ENCODE measurements at places on chromosomes 5 and 9.
A peak's percentile ranks its signal among the peaks of the same experiment; 100 is the strongest.

DNA sequence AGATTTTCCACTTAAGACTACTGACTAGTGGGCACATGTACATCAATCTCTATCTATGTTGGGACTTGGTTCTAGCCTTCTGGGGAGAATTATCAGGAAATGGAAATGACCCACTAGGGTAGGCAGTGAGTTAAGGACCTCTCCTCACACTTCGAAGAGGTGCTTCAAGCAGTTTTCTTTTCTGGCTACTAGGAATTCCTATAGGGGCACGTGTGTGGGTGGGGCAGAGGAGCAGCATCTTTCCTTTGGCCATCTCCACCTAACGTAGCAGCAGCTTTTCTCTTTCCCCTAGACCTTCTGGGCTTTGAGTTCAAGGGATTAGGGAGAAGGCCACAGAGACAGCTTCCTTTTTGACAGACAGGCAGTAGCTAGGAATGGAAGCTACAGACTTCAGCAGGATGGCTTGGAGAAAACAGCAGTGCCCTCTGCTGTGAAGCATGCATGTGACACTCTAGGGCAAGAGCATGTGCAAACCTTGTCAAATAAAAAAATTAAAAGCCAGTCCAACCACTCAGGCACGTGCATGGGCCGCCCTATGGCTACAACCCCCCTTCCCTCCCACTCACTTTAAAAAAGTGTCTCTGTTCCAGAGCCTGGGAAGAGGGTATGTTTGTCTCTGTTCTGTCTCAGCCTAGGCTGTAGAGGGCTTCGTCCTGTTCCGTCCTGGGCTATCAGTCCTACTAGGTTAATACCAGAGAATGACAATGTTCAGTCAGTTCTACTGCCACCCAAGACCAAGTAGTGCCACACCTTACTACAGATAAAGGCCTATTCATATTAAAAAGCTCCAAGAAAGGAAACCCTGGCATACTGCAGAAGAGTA lies 8.7 kb upstream of the GFRA3 start:
- no peak for DNase-seq

- DNase-seq, result no peak
Measured at GRCh38 chr9:115786321-115786720, 367.3 kb upstream of the PAPPA start.

GRCh38 chr9:21589344-21590056 lies 107.4 kb upstream of the IFNE start:
- no peak for DNase-seq

DNA sequence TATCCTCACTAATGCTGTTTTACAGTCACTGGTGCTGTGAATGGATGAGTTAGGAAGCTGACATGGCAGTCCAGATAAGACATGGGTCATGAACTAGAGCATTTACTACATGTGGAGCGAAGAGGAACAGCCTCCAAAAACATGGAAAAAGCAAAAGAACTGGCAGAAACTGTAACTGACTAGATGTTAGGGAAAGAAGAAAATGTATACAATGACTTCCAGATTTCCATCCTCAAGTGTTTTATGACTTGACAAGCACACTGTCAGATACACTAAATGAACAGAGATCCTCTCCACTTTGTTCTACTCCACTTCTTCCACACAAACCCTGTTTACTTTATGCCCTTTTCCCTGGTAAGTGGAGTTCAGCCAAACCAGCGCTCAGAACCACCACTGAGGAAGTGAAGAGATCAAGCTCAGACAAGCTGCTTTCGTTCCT lies 11.5 kb downstream of the HMGCS1 start:
- no peak for DNase-seq

DNA sequence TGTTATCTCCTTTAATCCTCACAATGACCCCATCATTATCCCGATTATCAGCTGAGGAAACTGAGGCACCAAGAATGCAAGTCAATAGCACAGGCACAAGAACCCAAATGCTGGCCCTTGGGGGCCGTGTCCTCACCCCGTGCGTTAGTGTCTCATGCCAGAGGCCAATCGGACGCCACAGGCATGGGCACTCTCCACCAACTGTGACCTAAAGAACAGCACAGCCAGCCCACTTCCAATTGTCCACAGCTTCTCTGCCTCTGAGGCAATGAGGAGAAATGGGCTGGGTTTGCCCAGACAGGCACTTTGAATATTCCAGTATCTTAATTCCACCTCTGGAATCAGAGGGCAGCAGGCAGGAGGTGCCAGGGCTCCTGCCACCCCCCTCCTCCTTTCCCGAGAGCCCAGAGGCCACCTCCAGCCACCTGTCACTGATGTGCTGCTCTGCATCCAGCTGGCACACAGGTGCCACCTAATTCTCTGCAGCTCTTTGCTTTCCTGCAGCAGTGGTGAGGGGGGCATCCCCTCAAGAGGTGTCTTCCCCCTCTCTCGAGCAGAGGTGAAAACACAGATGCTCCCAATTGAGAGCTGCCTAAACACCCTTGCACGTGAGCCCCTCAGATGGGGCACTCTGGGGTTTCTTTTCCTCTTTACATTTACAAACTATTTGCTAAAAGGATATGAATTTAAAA lies 107.5 kb downstream of the ROR2 start:
- no peak for DNase-seq

- DNase-seq, result no peak
Measured at GRCh38 chr5:168320805-168321204, 29.4 kb downstream of the WWC1 start.

GRCh38 chr5:88656221-88656950 lies 226.6 kb downstream of the MEF2C start:
- DNase-seq, result no peak

DNA sequence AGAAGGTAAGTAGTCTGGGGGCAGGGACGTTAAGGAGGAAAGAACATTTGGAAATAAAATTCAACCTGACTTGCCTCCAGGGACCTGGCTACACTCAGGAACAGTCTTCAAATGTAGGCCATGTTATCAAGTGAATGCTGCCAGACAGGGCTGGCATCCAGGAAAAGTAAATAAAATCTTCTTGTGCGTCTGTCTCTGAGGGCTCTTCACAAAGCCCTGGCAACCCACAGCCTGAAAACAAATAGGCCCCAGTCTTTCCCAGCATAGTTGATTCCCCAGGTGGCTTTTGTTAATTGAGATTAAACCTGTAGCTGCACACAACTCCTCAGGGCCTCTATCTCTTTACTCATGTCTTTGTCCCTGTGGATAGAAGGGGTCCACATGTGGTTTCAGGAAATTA lies 55.4 kb downstream of the STK32A start:
- no peak for DNase-seq

DNA sequence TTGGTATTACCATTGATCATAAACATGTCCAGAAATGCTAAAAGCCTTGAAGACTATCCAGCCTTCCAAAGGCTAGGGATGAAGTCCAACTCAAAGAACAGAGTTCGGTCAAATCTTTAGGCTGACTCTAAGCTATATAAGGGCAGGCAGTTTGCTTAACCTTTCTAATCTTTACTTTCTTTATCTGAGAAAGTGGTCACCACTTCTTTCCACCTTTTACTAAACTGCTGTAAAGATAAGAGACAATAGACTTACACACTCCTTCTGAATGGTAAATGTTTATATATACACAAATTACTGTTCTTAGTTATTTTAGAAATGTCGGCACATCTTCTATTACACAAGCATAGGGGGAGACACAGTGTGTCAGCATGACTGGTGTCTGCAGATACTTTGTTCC lies 100.4 kb downstream of the NREP start:
- DNase-seq, result no peak

- no peak for DNase-seq
Measured at GRCh38 chr9:122777052-122777451, 11.7 kb upstream of the OR5C1 start.

DNA sequence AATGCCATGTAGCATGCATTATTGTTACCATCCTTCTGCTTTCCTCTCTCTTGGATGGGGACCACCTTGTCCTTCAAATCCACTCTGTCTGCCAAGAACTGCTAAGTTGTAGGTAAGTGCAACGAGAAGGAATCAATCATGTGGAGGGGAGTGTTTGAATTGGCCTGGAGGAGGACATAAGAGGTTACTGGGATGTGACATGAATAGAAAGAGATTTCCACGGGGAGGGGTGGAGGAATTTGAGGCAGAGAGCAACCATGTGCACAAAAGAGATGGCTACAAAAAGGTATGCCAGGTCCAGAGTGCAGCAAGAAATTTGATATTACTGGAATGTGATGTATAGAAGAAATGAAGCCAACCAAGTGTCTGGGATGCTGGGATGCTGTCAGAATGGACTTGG lies 648.9 kb upstream of the KLF4 start:
- no peak for DNase-seq

DNA sequence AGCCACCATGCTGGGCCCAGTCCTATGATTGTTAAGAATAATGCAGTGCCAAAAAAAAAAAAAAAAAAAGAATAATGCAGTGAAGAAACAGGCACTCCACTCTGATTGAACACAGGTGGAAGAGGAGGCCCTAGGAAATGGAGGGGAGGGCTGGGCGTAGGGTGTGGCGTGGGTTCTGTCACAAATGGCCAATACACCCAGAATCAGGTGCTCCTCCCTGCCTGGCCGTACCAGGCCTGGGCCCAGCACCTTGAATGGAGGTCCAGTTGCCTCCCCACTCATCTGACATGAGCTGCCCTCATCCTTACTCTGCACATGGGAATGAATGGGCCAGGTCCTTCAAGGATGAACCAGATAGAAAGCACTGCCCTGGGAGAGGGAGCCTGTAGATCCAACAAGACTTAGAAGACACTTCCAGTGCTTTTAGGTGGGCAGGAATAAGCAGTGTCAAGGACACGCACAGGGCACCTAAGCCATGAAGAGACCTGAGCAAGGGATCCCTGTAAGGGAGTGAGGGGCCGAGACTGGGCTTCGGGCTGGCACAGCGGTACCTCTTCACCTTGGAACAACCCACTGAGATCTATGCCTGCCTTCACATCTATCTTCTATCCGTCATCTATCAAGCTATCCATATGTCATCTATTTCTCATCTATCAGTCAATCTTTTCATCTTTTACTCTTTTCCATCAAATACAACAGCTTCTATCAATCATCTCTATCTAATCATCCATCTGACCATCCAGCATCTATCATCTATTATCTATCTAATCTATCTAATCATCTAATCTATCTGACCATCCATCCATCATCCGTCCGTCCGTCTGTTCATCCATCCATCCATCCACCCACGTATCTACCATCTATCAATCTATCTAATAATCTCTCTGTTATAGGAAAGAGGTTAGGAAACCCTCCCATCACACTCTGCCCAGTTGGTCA lies 15.9 kb downstream of the NINJ1 start:
- DNase-seq, result no peak

GRCh38 chr9:110316261-110317075 lies 21.2 kb downstream of the TXNDC8 start:
- DNase-seq, result no peak

GRCh38 chr5:137287569-137287968 lies 211.6 kb downstream of the SPOCK1 start:
- no peak for DNase-seq

- DNase-seq, result no peak
Measured at GRCh38 chr5:111557686-111558085, 45.4 kb upstream of the STARD4 start.

DNA sequence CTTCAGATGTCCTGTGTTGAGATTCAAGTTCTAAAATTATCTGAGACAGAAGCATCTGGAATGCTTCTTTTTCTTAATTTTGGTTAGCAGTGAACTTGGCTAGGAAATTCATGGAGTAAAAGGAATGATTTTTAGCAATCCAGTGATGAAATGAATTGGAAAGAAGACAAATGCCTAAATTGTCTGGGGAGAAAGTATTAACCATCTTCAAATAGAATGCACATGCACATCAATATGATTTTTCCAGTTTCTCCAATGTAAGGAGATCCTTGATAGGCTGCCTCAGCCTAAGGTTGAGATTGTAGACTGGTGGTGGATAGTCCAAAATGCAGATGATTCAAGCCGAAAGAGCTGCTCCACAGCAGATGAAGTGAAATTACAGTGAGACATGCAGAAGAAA lies 106.7 kb downstream of the PCSK5 start:
- DNase-seq, result no peak

DNA sequence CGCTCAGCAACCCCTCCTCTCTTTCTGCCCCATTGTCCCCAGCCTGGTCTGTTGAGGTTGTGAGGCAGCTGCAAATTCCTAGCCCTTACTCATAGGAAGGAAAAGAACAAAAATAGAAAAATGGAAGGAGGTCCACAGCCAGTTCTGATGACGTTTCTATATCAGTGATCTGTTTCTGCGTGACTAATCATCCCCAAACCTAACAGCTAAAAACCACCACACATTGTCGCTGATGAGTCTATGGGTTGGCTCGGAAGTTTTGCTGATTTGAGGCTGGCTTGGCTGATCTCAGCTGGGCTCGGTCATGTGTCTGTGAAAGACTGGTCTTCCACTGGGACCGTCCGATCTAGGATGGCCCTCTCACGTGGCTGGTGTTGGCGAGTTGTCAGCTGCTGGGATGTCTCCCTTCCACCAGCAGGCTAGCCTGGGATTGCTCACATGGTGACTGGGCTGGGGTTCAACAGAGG lies 200.6 kb upstream of the ZNF618 start:
- no peak for DNase-seq

DNA sequence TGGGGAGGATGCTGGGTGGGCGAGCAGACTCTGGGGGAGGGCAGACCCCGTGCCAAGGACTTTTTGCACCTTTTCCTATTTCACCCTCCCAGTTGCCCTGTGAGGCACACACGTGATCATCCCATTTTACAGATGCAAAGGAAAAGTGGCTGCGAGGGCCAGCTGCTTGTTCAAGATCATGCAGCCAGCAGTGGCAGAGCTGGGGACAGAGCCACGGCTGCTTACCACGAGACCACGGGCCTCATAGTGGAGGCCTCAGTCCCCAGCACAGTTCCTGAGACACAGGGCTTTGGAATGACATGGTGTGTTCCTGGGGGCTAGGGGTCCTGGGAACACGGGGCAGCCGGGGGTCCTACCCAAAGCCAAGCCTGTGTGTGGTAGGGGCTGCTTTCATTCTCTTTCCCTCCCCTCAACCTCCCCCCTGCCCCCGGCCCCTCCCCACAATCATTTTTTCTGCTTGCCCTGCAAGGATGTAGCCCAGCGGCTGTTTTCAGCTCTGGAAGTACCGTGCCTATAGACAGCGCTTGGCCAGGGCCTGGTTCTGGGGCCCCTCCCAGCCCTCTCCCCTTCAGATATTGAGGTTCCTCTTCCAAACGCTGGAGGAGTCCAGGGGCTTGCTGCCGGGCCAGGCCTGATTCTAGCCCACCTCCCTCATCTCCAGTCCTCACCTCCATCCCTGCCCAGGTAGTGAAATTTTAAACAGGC lies 58.5 kb upstream of the IER5L start:
- no peak for DNase-seq

- DNase-seq, result peak; percentile 35
Measured at GRCh38 chr9:92763721-92764380, 782 bp downstream of the BICD2 start.

DNA sequence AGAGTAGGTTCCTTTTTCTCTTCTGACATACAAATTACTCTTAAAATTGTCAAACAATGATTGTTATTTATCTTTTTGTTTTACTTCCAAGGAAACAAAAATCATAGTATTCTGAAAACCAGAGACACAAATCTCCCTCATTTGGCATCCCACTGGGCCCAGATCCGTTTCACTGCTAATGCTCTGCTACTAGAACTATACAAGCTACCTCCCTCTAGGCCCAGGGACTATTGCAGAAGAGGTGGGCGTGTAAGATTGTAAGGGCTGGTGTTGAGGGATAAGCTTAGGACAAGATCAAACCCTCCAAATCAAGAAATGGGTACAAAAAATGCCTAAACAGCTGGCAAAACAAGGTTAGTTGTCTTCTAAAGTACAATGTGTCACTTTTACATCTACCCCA lies 928.9 kb upstream of the CDH10 start:
- DNase-seq, result no peak

- DNase-seq, result no peak
Measured at GRCh38 chr5:176714067-176714466, 66.8 kb downstream of the TSPAN17 start.

All from activated gamma-delta T cell (primary cell).